Activated CD4-positive, alpha-beta T cell treated with anti-CD3 and anti-CD28 coated beads, Interleukin-2, amount 50 U/mL, for 16 hours (primary cell): ENCODE measurements at places on chromosomes 3 and 15.

GRCh38 chr15:31265871-31266711, 60.5 kb upstream of the KLF13 start:
- DNase-seq: peak; percentile 85

GRCh38 chr3:73461547-73461946, 163.2 kb downstream of the PDZRN3 start:
- DNase-seq: no peak

GRCh38 chr3:75138345-75138744, 523.9 kb upstream of the CNTN3 start:
- no peak for DNase-seq

GRCh38 chr3:27533261-27533607, 49.0 kb upstream of the SLC4A7 start:
- peak; percentile 7 for DNase-seq

DNA sequence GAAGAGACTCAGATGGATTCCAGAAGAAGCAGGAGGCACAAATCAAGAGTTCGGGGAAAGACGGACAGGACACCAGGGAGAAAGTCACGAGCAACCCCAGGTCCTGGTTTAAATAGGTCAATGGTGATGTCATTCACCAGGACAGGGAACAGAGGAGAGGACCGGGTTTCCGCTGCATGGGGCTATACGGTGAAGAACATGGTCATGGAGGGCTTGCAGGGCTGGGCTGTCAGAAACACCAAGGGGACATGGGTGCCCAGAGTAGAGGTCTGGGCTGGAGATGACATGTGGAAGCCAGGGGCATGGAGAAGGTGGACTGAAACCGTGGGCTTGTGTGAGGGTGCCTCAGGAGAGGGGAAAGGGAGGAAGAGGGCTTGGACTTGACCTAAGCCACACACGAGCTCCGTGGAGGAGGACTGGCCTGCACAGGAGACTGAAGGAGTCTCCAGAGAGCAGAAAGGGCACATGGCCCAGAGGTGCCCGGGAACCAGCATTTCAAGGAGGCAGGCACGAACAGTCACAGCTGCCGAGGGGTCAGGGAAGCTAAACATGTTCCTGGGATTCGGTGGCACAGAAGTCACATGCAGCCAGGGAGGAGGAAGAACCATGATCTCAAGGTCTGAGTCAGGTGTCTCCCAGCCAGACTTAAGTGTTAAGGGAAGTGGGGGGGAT, 54.2 kb upstream of the RPL32 start:
- no peak for DNase-seq

DNA sequence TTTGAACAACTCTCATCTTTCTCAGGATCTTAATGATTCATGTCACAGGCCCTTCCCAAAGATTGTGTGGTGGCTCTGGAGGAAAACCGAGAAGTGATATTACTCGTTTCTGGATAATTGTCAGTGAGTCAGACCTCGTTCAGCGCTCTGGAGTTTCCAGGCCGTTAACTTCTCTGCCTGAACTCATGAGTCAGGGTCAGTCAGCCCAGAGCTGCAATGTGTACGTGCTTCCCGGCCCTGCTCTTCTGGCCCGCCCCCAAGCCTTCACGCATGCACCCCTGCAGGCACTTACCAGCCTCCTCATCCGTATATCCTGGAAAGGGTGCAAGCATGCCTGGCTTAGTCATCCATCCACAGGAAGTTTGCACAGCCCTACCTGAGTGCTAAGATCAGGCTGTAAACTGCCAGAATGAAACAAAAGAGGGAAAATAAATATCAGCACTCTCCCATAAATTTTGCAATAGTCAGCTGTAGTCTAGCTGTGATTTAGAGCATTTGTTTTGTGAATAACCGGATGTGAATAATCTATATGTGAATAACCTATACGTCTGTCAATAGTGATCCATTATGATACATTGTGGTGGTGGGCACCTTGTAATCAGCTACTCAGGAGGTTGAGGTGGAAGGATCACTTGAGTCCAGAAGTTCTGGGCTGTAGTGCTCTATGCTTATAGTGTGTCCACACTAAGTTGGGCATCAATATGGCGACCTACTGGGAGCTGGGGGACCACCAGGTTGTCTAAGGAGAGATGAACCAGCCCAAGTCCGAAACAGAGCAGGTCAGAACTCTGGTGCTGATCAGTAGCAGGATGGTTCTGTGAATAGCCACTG, 35.3 kb upstream of the SEMA4B start:
- peak; percentile 66 for DNase-seq

DNA sequence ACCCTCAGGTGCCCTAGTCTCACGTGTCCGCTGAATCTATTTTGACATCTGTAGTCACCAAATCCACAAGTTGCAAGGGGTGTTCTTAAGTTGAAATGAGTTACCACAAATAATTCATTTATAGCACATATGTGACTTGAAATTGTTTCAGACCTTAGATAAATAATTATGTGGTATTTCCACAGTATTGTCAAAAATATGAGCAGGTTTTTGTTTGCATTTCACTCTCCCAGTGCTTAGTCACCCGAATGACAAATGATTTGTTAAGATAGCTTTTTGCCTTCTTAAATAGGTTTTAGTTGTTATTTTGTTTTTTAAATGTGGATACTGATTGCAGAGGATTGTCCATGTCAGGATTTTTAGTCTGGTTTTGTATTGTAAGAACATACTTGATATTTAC, 2.6 kb downstream of the MFSD1 start:
- DNase-seq: no peak

DNA sequence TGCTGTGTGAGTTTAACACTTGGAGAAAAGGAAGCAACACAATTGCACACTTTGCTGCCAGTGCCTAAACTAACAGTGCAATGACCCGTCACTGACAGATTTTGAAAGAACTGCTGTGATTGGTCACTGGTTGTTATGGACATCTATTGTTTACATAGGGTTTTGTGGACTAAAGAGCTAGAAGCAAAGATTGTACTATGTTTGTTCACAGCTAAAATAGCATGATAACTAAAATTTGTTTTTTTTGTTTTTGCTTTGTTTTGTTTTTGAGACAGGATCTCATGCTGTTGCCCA, 112.4 kb upstream of the GOLGA8J start:
- no peak for DNase-seq

DNA sequence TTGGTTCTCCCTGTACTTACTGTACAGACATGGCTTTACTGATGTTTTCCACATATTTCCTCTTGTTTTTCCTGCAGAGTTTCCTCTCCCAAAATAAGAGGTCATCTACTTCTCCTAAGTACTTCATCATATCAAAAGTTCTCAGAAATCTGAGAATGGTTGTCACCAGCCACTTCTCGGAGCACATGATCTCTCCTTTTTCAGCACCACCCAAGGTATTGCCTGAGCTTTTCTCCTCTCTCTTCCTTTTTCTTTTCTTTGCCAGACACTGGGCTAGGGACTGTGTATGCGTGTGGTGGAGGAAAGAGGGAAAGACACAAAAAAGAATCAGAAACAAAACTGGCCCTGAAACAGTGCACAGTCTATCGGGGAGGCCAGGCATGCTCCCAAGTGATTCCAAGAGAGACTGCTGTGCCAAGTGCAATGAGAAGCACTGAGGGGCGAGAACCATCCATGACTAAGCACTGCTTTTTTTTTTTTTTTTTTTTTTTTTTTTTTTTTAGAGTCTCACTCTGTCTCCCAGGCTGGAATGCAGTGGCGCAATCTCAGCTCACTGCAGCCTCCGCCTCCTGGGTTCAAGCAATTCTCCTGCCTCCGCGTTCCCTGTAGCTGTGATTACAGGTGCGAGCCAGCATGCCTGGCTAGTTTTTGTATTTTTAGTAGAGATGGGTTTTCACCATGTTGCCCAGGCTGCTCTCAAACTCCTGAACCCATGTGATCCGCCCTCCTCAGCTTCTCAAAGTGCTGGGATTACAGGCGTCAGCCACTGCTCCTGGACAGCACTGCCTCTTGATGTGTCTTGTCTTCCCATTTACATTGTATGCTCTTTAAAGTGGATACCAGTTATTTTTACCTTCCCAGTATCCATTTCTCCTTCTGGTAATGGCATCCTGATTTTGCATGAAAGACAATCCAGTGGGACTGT, 194.0 kb upstream of the FEZF2 start:
- no peak for DNase-seq

GRCh38 chr3:155462672-155463071, 169.2 kb upstream of the STRIT1 start:
- no peak for DNase-seq

- peak; percentile 57 for DNase-seq
These were observed 2.2 kb upstream of the SLC12A8 start for GRCh38 chr3:125214738-125215137.

DNA sequence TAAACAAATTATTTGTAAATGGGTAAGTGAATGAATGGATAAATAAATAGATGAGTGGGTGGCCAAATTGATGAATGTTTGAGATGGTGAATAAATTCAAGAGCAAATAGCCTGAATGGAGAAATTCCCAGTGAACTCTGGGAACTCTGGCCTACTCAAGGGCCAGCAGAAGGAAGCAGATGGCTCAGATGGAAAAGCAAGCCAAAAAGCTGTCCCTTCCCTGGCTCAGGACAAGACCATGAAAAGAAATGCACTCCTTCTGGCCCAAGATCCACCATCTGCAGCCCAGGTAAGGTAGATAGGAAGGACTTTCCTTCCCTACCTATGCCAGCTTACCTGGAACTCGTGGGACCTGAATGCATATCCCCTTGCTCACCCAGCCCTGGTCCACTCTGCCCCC, 37.6 kb upstream of the CLDN18 start:
- no peak for DNase-seq

DNA sequence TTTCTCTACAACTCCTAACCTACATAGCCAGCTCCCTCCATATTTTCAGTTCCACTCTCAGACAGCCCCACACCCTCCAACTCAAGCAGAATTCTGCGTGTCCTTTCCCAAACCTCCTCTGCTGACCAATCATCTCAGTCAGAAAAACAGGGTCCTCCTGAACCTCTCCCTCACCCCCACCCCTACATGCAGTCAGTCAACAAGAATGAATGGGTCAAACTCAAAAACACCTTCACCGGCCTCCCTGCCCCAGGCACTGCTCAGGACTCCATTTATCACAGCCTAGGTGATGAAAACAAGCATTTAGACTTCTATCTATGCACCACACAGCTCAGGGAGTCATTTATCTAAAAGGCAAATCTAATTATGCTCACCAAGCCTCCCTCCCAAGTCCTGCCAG, 32.4 kb downstream of the MYL3 start:
- no peak for DNase-seq

GRCh38 chr3:68483601-68484000, 448.7 kb downstream of the TAFA4 start:
- no peak for DNase-seq

DNA sequence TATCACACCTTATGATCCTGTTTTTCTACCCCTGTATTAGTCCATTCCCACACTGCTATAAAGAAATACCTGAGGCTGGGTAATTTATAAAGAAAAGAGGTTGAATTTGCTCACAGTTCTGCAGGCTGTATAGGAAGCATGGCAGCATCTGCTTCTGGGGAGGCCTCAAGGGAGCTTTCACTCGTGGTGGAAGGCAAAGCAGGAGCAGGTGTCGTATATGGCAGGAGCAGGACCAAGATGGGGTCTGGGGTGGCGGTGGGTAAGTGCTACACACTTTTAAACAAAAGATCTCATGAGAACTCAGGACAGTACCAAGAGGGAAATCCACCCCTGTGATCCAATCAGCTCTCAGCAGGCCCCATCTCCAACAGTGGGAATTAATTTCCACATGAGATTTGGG, 15.4 kb upstream of the SCAP start:
- no peak for DNase-seq

GRCh38 chr3:165744025-165744424, 93.2 kb downstream of the BCHE start:
- no peak for DNase-seq

- no peak for DNase-seq
These were observed 44.4 kb downstream of the CDAN1 start for GRCh38 chr15:42692536-42692935.

DNA sequence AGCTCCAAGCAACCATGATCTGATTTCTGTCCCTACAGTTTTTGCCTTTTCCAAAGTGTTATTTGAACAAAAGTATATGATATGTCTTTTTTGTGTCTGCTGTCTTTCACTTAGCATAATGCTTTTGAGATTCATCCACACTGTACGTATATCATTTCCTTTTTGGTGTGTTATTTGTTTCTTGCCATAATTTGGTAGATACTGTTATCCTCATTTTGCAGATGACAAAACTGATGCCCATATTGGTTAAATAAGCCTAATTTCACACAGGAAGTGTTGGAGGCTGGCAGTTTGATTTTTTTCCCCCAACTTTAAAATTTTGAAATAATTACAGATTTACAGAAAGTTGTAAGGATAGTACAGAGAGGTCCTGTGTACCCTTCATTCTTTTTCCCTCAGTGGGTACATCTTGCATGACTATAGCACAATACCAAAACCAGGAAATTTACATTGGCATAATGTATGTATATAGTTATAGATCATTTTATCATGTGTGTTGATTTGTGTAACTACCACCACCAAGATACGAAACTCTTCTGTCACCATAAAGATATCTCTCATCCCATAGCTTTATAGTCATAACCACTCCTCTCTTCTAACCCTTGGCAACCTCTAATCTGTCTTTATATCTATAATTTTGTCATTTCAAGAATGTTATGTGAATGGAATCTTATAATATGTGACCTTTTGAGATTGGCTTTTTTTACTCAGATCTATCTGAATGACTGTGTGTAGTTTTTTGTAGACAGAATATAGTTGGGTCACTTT, 55.6 kb downstream of the RASA2 start:
- DNase-seq: peak; percentile 86

- no peak for DNase-seq
These were observed 104.4 kb downstream of the RPL22L1 start for GRCh38 chr3:170765419-170766078.

DNA sequence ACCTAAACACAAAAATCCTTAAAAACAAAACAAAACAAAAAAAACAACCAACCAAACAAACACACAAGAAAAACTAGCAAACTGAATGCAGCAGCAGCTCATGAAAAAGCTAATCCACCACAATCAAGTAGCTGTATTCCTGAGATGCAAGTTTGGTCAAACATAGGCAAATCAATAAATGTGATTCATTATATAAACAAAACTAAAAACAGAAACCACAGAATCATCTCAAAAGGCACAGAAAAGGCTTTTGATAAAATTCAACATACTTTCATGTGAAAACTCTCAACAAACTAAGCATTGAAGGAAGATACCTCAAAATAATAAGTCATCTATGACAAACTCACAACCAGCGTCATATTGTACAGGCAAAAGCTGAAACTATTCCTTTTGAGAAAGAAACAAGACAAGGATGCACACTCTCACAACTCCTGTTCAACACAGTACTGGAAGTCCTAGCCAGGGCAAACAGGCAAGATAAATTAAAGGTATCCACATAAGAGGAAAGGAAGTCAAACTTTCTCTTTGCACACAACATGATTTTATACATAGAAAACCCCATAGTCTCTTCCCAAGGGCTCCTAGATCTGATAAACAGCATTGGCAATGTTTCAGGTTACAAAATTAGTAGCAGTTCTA, 495.1 kb upstream of the SGO1 start:
- no peak for DNase-seq

DNA sequence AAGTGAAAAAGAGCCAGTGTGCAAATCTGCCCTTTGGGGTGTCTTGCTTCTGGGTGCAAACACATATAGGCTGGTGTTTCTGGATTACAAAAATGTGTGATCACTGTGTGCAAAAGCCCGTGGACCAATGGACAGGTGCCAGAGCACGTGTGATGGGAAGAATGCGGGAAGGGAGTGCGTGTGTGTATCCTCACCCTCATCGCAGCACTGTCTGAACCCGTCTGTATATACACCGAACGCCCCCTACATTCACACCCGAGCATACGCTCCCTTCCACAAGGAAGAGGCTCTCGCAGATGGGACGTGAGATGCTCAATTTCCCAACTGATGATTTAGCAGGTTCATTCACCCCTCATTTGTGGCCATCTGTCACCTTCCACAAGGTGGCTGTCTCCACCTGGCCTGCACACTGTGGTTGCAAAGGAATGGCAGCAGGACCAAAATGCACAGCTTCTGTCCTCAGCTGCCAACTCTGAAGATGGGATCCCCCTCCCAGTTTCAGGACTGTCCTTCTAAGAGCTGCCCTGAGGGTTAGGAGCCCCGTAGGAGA, 19.4 kb upstream of the SLC6A1 start:
- no peak for DNase-seq
